HCT116 (cell line): ENCODE measurements at places on chromosomes 13 and 19.

- DNase-seq = no peak
These were observed 30.8 kb downstream of the CKM start for GRCh38 chr19:45291834-45292233.

DNA sequence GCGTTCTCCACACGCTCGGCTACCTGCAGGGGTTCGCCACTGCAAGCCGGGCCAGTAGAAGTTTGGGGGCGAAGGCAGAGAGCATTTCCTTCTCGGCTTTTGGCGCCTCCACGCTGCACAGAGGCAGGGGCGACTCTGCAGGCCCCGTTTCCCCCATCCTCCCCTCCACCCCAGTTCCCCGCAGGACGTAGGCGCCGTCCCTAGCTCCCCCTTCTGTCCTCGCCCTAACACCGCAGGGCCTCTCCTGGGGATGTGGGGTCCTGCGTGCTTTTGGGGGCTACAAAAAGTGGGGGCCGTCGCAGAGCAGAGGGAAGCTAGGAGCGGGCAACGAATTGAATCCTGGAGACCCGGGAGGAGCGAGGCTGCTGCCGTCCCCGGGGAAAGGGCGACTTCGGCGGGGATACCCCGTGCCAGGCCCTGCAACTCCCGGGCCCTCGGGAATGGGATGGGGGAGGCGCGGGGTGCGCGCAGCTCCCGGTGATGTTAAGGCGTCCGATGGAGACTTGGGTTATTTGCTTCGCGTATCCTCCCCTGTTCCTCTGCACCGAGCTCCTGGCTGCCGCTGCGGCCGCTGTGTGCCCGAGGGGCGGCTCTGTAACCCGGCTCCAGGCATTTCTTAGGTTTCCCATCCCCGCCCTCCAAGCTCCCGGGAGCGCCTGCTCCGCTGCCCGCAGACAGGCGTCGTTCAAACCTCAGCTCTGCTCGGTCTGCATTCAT is 255.9 kb upstream of the SOX21 start:
- DNase-seq = no peak

DNA sequence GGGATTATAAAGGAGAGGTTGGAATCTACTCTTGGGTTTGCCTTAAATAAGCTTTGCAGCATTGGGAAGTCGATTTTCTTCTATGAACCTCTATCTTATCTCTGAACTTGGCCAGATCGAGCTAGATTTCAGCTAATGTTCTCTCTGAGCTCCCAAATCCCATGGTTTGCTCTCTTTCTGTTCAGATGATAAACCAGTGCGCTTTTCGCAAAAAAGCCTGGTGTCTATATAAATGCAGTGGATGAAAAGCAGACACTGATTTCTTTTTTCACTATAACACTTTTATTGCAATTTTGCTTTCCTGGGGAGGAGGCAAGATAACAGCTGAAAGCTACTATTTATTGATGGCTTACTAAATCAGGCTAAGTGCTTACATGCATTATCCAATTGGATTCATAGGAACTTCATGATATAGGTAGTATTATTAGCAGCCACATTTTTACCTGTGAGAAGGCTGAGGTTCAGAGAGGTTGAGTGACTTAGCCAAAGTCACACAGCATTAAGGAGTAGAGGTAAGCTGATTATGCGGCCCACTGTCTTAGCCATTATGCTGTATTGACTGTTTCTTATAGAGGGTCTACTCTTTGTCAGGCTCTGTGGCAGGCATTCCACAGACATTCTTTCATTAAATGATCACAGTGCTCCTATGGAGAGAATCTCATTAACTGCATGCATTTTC is 58.9 kb downstream of the RFC3 start:
- no peak for DNase-seq

GRCh38 chr19:49318296-49318695 is 6.7 kb downstream of the SLC6A16 start:
- no peak for DNase-seq

DNA sequence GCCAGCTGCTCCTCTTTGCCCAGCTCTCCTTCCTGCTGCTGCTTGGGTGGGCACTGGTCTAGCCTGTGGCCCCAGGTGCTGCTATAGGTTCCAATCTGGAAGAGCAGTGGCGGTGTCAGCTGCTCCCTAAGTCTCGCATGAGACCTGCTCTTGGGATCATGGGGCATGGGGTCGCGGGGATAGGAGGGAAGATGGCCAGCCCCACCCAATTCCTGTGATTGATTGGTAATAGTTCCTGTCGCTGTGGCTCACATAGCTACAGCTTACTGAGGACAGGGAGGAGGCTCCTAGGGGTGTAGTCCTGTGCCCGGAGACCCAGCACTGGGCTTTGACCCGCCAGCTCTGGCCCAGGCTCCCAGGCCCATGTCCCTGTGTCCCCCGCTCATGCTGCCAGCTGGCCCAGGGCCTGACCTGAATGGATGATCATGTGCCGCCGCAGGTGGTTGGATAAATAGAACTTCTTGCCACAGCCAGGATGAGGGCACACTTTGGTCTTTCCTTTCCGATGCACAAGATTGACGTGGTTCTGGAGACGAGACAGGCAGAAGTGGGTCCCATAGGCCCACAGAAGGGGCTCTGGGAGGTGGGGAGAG is 4.5 kb upstream of the ELAVL3 start:
- no peak for DNase-seq

DNA sequence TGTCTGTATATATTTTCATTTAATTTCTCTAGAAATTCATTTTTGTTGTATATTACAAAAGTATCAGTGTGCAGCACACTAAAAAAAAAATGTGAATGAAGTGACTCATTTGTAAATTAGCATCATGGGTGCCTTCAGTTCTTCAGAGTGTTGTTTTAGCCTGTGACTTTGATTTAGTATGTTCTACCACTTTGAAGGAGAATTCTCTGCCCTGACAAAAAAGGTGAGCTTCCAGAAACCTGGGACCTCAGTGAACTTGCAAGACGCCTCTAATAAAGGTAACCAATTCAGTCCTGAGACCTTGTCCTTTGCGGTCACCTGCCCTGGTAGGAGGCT is 2.4 kb downstream of the METTL21C start:
- DNase-seq = no peak

GRCh38 chr13:101384929-101385328 is 31.4 kb downstream of the NALCN start:
- no peak for DNase-seq

DNA sequence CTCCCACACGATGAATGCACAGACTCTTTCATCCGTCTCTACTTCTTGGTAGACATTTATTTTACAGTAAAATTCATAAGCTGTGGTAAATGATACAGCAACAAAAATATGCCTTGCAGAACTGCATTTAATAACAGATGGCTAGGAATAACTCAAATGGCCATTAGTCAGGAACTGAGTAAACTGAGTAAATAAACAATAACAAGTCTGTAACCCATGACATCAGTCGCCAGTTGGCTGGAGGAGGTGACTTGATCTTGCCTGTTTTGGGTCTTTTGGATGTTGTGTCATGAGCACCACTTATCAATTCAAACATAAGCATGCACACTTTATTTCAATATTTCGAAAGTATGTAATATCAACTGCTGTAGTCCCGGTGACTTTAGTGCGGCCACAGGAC is 632.6 kb upstream of the ARGLU1 start:
- no peak for DNase-seq

DNA sequence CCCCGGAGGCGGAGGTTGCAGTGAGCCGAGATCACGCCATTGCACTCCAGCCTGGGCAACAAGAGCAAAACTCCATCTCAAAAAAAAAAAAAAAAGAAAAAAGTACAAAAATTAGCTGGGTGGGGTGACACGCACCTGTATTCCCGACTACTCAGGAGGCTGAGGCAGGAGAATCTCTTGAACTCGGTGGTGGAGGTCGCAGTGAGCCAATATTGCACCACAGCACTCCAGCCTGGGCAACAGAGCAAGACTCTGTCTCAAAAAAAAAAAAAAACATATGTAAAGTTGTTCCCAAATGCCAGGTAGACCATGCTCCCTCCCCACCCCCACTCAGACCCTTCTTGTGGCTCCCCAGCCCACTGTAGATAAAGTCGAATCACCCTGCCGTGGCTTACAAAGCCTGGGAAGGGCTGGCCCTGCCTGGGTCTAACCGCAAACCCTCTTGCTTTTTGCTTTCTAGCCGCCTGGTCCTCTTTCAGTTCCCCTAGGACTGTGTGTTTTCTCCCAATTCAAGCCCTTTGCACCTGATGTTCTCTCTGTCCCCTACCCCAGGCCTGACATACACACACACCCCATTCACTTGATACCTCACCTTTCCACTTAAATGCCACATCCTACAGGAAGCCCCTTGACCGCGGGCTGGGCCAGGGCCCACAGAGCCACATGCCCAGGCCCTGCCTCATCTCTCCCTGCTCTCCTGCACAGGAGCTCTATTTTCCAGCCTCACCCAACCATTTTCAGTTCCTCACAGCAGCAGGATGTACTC is 34.4 kb downstream of the MAP4K1 start:
- DNase-seq = no peak

GRCh38 chr13:101025519-101025918 is 350.9 kb upstream of the TMTC4 start:
- DNase-seq = no peak

DNA sequence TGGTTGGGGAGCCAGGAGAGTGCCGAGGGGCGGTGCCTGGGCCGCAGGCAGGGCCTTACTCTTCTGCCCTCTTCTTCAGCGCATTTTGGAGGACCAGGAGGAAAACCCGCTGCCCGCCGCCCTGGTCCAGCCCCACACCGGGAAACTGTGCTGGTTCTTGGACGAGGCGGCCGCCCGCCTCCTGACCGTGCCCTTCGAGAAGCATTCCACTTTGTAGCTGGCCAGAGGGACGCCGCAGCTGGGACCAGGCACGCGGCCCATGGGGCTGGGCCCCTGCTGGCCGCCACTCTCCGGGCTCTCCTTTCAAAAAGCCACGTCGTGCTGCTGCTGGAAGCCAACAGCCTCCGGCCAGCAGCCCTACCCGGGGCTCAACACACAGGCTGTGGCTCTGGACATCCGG is 9.4 kb downstream of the PGLS start:
- DNase-seq = no peak

DNA sequence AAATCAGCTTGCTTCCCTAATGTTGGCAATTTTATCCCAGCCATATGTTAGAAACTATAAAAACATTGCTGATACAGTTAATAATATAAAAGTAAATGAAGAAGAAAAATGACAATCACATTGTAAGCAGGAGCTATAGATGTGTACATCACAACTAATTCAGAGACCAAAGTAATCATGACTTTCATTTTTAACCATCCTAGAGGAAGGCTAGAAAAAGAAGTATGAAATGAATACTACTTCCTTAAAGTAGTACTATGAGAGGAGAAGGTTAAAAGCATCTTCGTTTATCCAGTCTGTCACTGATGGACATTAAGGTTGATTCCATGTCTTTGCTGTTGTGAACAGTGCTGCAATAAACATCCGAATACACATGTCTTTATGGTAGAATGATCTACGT is 135.5 kb downstream of the IRS2 start:
- DNase-seq = no peak

DNA sequence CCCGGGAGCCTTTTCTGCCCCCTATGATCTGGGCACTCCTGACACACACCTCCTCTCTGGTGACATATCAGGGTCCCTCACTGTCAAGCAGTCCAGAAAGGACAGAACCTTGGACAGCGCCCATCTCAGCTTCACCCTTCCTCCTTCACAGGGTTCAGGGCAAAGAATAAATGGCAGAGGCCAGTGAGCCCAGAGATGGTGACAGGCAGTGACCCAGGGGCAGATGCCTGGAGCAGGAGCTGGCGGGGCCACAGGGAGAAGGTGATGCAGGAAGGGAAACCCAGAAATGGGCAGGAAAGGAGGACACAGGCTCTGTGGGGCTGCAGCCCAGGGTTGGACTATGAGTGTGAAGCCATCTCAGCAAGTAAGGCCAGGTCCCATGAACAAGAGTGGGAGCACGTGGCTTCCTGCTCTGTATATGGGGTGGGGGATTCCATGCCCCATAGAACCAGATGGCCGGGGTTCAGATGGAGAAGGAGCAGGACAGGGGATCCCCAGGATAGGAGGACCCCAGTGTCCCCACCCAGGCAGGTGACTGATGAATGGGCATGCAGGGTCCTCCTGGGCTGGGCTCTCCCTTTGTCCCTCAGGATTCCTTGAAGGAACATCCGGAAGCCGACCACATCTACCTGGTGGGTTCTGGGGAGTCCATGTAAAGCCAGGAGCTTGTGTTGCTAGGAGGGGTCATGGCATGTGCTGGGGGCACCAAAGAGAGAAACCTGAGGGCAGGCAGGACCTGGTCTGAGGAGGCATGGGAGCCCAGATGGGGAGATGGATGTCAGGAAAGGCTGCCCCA is 8.5 kb upstream of the CEACAM7 start:
- no peak for DNase-seq

GRCh38 chr13:42305503-42305902 is 33.6 kb downstream of the AKAP11 start:
- DNase-seq = no peak

DNA sequence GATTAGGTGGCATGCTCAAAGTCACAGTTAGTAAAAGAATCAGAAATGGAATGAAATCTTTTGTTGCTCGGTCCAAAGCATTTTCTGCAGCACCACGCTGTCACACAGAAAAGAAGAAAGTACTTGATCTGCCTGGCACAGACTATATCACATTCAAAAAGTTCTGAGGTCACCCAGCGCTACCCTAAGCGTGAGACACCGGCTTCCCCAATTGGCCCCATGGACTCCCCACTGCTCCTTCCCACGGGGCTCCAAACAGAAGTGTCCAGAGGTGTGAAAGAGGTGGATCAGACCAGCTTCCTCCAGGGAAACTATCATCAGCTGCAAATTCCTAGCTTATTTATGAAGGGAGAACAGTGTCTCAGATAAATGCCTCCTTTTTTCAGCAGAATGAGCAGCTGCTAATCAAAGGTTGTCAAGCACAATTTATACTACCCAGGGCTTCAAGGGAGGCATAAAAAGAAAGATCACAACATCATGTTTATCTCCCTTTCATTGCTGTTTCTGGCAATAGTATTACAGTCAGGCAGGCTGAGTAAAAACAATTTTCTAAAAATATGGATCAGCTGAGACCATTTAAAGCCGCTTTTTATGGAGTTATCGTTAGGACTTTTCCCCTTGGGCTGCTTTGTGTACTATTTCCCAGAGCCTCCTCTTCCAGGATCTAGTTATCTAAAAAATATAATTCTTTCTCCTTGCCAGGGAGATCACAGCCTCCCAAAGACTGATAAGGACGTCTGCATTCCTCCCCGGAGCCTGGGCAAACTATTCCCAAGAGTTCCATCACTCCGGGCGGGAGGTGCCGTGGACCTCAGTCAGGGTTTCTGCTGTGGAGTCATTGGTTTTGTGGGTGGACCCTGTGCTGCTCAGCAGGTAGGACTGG is 208.0 kb downstream of the LHFPL6 start:
- DNase-seq = no peak

- no peak for DNase-seq
These were observed 5.7 kb downstream of the VASP start for GRCh38 chr19:45512881-45513483.

DNA sequence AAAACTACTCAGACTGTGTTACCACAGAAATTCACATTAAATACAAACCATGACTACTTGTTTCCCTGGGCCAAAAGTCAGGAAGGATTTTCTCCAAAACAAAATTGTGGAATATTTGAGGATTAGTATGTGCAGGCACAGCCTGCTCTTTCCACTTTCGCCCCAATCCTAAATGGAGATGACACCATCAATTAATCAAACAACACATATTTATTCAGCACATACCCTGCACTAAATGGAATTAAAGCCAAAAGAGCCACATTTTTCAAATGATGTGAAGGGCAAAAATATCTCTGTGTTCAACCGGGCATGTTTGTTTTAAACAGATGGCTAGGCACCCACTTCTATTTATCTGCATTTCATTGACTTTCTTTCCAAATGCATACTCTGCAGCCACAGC is 523.1 kb downstream of the DCT start:
- no peak for DNase-seq
